ENCODE measurements at places on chromosomes 7 and 10. TPM values are rescaled to one million over a fixed set of nuclear protein-coding genes. Genes with fewer than 3 reads are reported as not detected.

- DNase-seq = no peak
- no peak overlapping the region for H3K27ac ChIP-seq
- peaks cover 13% of the 10 kb centered on the region for H3K4me1 ChIP-seq
- no peaks in the 10 kb centered on the region for H3K27me3 ChIP-seq
Measured at GRCh38 chr7:55325371-55325792, 39.8 kb upstream of the LANCL2 start.

DNA sequence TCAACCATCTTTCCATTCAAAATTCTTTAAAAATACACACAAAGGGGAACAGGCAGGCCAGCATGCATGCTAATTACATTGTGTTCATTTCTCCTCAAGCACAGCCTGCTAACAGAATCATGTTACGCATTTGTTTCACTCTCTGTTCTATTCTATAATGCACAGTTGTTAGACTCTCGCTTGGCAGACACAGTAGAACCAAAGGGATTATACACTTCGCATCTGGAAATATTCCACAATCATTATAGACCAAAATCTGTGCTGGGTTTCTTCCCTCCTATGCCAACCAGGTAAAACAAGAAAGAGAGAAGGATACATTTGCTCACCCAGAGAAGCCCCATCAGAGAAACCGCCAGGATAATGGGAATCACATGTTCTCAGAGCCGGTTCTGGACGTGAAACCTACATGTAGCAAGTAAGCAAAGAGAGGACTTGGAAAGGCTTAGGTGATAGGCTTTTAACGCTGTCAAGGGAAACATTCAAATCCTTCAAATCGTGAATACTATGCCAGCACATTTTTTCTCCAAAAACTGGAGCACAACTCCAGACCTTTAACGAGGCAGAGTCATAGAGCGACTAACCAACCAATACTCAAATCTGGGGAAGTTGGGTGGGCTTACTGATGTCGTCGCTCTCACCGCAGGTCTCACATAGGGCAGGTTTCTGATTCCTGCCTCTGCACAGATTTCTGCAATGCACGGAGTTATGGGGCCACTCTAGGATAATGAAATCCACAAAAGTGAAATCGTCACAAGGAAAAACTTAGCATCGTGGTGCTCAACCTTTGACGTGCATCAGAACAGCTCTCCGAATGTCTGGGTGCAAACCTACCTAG, 380.5 kb upstream of the AUTS2 start:
- no peaks in the 10 kb centered on the region for H3K4me1 ChIP-seq
- H3K27ac ChIP-seq = no peak overlapping the region
- H3K27me3 ChIP-seq = no peaks in the 10 kb centered on the region
- DNase-seq = no peak

DNA sequence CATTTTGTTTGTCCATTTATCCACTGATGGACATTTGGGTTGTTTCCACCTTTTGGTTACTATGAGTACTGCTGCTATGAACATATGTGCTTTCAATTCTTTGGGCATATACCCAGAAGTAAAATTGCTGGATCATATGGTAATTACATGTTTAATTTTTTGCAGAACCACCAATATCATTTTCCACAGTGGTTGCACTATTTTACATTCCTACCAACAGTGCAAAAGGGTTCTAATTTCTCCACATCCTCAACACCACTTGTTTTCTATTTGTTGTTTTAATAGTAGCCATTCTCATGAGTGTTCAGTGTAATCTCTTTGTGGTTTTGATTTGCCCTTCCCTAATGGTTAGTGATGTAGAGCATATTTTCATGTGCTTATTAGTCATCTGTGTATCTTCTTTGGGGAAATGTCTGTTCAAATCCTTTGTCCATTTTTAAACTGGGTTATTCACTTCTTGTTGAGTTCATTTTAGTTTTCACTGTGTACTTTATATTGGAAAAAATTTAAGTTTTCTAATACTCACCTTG, 101.9 kb downstream of the HIBADH start:
- no peaks in the 10 kb centered on the region for H3K36me3 ChIP-seq
- DNase-seq = no peak
- no peaks in the 10 kb centered on the region for H3K27me3 ChIP-seq

DNA sequence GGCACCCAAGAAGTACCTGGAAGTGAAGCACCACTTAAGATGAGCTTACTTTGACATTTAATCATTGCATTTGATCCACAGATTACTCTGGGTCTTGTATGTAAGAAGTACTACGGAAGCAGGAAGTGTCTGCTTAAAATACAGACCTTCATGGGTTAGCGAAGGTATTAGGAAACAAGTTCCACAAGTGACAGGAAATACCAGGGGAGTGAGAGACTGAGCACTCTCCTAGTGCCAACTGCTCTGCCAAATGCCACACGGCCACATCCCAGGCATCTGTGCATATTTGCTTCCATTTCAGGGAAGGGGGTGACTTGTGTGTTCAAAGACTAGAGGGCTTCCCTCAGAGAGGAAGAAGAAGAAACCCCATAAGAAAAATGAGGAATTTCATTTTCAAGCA, 57.2 kb upstream of the ANK3 start:
- H3K4me1 ChIP-seq = peaks cover 18% of the 10 kb centered on the region
- H3K36me3 ChIP-seq = no peaks in the 10 kb centered on the region
- DNase-seq = no peak
- no peak overlapping the region for H3K4me3 ChIP-seq
- H3K27ac ChIP-seq = no peak overlapping the region

- peaks cover 18% of the 10 kb centered on the region for H3K4me1 ChIP-seq
- H3K36me3 ChIP-seq = no peaks in the 10 kb centered on the region
- no peaks in the 10 kb centered on the region for H3K27me3 ChIP-seq
Measured at GRCh38 chr10:3194871-3195270, 22.3 kb upstream of the PITRM1 start.

GRCh38 chr7:93836116-93836515, 54.4 kb downstream of the TFPI2 start:
- no peaks in the 10 kb centered on the region for H3K4me1 ChIP-seq
- H3K36me3 ChIP-seq = no peaks in the 10 kb centered on the region
- no peak overlapping the region for H3K27ac ChIP-seq
- DNase-seq = no peak
- no peaks in the 10 kb centered on the region for H3K27me3 ChIP-seq
- H3K4me3 ChIP-seq = no peak overlapping the region

GRCh38 chr10:111344804-111345203, 268.0 kb downstream of the ADRA2A start:
- no peak overlapping the region for H3K4me3 ChIP-seq
- H3K27ac ChIP-seq = no peak overlapping the region
- no peak for DNase-seq
- H3K27me3 ChIP-seq = no peaks in the 10 kb centered on the region
- no peaks in the 10 kb centered on the region for H3K36me3 ChIP-seq
- H3K4me1 ChIP-seq = no peaks in the 10 kb centered on the region

CD36 gene
- 421 TPM for total RNA-seq

ADIRF gene
- 67.8 TPM for total RNA-seq
